ENCODE measurements at places on chromosomes 7 and 10.

DNA sequence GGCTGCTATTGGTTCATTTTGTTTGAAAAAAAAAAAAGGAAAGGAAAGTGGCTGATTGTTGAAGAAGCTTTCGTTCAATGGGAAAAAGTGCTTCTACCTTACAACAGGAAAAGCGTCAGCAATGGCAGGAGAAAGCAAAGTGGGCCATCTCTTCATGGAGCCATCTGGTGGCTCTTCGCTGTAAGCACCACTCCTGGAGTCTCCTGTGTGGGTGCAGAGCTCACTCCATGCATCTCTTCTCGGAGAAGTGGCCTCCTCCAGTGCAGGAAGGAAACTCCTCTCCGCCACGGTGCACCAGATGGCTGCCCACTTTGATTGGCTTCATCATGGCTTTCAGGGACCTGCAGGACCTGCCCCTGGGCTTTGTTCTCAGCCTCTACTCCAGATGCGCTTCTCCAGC lies 250.9 kb downstream of the PTEN start:
- no peak for DNase-seq

GRCh38 chr10:77532068-77532467 lies 105.5 kb downstream of the KCNMA1 start:
- DNase-seq = no peak

DNA sequence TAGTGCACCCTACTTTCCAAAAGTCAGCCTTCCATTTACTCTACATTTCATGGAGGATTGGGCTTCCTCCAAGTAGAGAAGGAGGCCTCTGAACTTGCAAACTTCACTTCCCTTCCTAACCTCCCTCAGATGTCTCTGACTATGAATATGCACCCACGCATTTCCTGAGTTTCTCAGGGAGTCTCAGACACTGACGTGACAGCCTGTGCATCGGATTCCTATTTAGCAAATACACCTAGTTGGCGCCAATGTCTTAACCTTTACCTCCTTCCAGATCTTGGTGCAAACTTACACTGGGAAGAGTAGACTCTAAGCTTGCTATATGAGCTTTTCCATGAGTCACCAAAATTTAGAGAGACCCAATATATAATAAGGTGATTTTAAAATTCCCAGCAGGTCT lies 920.1 kb upstream of the AUTS2 start:
- no peak for DNase-seq

- no peak for DNase-seq
Measured at GRCh38 chr7:80832006-80832405, 86.8 kb downstream of the SEMA3C start.

DNA sequence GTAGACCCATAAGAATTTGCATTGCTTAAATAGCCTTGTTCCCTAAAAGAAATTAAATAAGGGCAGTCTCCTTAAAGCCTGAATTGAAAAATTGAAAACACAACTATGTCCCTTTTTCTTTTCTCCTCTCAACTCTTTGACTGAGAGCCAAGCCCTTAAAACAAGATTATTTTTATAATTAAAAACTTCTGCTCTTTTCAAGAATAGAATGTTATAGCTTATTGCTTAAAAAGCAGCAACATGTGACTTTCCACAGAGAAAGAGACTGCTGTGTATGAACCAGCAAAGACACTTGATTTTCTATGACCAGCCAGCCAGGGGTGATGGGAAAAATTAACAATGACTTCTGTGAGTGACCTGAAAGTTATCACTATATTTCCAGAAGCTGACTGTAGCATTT lies 295.2 kb upstream of the CELF2 start:
- DNase-seq = no peak
